RWPE1 (cell line): ENCODE measurements at places on chromosomes 2 and 18.

- DNase-seq, result peak; percentile 91
Observed at GRCh38 chr2:223944703-223945531, at the start of gene WDFY1. Gene WDFY1, minus strand, starts transcription at chr2:223945335. Its CDS starts 51 bp downstream, at chr2:223945284.

DNA sequence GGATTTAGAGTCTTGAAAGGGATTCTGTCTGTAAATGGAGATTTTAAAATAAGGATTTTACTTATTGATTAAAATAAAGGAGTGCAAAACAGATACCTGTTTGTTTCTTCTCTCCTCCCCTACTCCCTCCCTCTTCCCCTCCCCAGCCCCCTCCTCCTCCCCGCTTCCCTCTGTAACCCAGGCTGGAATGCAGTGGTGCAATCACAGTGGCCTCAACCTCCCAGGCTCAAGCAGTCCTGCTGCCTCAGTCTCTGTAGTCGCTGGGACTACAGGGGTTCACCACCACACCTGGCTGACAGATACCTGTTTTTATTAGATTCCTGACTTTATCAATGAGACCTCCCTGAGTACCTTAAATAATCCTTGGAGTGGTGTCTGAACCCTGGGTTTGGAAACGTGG lies 57.1 kb downstream of the OXER1 start:
- no peak for DNase-seq

GRCh38 chr18:71598374-71598773 lies 945.8 kb downstream of the CBLN2 start:
- no peak for DNase-seq

GRCh38 chr2:228669690-228670089 lies 488.2 kb upstream of the SPHKAP start:
- DNase-seq, result no peak

DNA sequence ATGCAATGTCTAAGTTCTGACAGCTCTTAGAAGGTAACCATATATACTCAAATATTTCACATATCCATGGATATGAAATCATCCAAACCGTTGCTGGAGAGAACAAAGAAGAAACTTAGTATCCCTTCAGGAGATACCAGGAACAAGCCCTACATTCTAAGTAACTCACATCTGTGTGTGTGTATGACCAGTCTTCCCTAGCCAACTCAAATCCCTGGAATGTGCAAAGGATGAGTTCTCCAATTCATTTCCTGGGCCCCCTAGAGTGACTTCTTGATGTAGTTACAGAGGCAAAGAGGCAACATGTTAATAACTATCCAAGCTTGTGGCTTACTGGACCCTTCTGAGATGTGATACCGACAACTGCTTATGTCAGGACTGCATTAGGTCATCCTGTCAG lies 20.1 kb downstream of the TPGS2 start:
- no peak for DNase-seq

DNA sequence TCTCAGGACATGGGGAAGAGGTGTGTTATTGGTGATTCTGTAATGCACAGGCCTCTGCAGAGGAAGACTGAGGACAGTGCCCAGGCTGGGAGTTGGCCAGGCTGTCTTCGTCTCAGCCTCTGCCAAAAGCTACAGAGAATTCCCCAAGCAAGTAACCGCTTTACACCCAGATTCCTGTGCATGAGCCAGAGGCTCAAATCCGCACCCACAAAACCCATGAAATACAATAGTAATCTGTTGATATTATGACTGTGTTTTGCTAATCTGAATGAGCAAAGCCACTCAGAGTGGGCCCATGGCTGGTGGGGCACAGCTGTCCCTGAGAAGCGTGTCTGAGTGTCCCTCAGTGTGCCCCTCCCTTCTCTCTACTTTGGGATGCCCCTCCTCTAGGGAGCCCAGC lies 149.5 kb upstream of the PXDN start:
- DNase-seq, result no peak

DNA sequence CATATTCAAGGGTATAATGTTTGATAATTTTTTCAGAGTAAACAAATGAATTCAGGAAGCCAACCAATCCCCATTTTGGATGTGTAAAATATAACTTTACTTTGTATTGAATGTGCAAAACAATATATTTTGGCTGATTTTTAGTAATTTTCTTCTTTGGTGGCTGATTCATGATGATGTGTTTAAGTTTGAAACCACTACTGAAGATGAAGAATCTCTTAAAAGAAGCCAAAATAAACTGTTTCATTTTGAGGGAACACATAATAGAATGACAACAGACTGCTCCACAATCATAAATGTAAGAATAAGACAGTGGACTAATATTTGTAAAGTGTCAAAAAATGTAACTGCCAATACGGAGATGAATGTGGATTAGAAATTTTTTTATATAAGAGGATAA lies 52.5 kb upstream of the TRIM43 start:
- DNase-seq, result no peak
